ENCODE measurements at places on chromosomes 13 and 19.

- no peak for DNase-seq
These were observed 40.9 kb downstream of the GJA3 start for GRCh38 chr13:20119960-20120359.

GRCh38 chr13:23460309-23460708 lies 26.8 kb upstream of the SACS start:
- DNase-seq = no peak

GRCh38 chr13:54890976-54891375 lies 1862.4 kb downstream of the OLFM4 start:
- DNase-seq = no peak

GRCh38 chr13:49693191-49693733 lies 2.0 kb upstream of the EBPL start:
- DNase-seq = no peak

DNA sequence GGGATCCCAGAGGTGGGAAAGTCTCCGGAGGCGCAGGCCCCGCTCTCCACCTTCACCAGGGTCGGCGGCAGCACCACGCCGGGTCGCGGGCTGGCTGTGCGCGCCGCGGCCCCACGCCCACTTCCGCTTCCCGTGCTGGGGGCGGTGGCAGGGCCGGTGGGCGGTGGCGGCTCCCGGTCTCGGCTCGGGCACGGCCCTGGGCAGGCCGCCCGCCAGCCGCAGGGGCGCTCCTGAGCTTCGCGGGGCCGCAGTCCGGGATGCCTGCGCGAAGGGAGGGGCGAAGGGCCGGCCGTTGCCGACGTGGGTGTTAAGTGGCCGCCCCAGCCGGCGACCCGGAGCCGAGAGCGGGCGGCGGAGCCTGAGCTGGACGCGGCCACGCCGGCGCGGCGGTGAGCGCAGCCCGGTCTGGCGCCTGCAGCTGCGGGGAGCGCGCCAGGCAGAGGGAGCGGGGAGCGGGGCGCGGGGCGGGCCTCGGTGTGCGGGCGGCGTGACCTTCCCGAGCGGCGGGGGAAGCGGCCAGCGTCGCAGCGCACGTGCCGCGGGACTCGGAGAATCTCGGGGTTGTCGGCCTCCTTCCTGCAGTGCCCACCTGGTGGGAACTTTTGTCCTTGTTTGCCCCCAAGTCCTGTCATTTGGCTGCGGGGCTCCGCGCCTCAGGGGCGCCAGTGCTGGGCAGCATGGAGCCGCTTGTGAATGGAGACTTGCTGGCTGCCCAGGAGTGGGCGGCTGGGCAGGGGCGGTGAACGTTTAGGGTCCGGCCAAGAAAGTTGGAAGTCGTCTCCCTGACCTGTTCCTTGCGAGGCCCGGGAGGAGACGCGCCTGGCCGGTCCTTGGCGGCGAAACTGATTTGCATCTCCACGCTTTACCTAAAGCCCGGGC lies at the start of gene SLC25A15:
Gene SLC25A15 (plus strand): TSS at position 337 of the 879 bp plus-strand sequence. CDS start 3,616 bp downstream, outside the sequence.
- DNase-seq = peak; percentile 65

DNA sequence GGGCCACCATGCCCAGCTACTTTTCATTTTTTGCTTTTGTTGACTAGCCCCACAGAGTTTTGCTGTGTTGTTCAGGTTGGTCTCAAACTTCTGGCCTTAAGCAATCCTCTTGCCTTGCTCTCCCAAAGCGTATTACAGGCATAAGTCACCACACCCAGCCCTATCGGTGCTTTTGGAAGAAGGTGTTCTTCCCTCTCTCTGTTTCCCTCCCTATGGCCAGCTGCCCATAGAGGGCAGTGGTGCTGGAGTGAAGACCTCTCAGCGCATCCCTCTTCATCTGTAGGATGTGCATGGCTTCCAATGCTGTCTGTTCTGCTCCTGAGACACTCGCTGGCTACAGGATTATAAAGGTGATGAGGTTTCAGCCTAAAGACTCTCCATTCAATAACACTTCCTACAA lies 1.3 kb upstream of the CD22 start:
- no peak for DNase-seq

- DNase-seq = no peak
These were observed 166.7 kb upstream of the TSHZ3 start for GRCh38 chr19:31515931-31516330.

GRCh38 chr13:44068737-44069136 lies 189.0 kb downstream of the LACC1 start:
- DNase-seq = no peak

- no peak for DNase-seq
These were observed 253.8 kb downstream of the DACH1 start for GRCh38 chr13:71613066-71613745.

- DNase-seq = no peak
These were observed 245.0 kb downstream of the MTUS2 start for GRCh38 chr13:29065142-29065541.

DNA sequence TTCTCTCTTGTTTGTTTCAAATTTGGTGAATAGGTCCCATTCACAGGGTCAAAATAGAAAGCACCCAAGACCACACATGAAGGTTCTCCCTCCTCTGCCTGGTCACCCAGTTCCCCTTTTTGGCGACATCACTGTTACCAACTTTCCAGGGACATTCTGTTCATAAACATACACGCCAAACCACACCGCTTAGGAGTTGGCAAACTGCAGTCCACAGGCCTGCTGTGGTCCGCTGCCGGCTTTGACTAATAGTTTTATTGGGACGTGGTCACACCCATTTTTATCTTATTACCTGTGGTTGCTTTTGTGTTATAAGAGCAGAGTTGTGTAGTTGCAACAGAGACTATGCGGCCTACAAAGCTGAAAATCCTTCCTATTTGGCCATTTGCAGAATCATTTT lies 24.2 kb downstream of the UHRF1 start:
- DNase-seq = no peak

- DNase-seq = no peak
These were observed 359.3 kb downstream of the EFNB2 start for GRCh38 chr13:106176117-106176516.

Measured in CD4-positive, alpha-beta T cell treated with Interleukin-2 at 100 ng/mL for 4 hours (primary cell).